ENCODE measurements at places on chromosomes 1 and 21. TPM values are rescaled to one million over a fixed set of nuclear protein-coding genes. Genes with fewer than 3 reads are reported as not detected.

KCNJ9 gene
- total RNA-seq = not detected

GRCh38 chr1:40820251-40820797 lies 36.7 kb downstream of the KCNQ4 start:
- no peak overlapping the region for H3K4me3 ChIP-seq
- peaks cover 17% of the 10 kb centered on the region for H3K4me1 ChIP-seq
- no peak for DNase-seq
- H3K36me3 ChIP-seq = no peaks in the 10 kb centered on the region
- no peaks in the 10 kb centered on the region for H3K27me3 ChIP-seq

HMGCS2 gene
- not detected for total RNA-seq

DNA sequence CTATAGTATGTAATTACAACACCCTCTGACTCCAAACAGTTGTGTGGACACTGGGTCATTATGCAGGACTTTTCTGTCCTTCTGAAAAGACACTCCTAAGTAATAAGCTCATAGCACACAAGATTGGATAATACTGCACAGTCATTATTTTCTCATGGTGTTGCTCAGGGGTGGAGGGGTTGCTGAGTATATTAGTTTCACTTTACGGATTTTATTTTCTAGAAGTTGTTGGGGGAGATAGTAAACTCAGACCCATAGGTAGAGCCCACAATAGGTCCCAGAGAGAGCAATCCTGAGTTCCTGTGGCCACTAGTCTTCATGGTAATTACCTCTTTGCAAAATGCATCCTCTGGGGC lies 53.4 kb downstream of the DUSP10 start:
- DNase-seq = no peak
- H3K4me1 ChIP-seq = no peaks in the 10 kb centered on the region
- no peak overlapping the region for H3K4me3 ChIP-seq
- H3K36me3 ChIP-seq = no peaks in the 10 kb centered on the region
- no peak overlapping the region for H3K27ac ChIP-seq

TNNI3K gene
- 0.40 TPM for total RNA-seq

DNA sequence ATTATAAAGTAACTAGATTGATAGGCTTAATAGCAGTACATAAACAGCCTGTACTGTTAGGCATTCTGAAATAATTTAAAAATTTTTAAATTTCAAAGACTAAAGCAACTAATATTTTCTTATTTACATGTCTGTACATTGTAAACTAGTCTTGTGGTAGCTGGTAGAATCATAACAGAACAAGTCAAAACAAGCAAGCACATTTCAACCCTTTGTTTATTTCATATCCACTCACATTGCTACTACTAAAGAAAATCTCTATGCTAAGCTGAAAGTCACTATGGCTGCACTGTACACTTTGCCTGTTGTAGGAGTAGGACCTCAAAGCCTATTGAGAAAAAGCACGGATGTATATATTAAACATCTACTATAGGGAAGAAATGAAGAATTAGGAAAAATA lies 738.2 kb upstream of the ADGRL4 start:
- H3K4me1 ChIP-seq = no peaks in the 10 kb centered on the region
- no peaks in the 10 kb centered on the region for H3K36me3 ChIP-seq
- H3K27me3 ChIP-seq = no peaks in the 10 kb centered on the region
- no peak for DNase-seq
- no peak overlapping the region for H3K27ac ChIP-seq

GRCh38 chr1:204633665-204634064 lies 51.9 kb downstream of the LRRN2 start:
- H3K4me3 ChIP-seq = no peak overlapping the region
- no peak for DNase-seq
- H3K36me3 ChIP-seq = no peaks in the 10 kb centered on the region

PRKAA2 gene
- total RNA-seq = not detected

- peaks cover 19% of the 10 kb centered on the region for H3K27me3 ChIP-seq
- H3K4me3 ChIP-seq = no peak overlapping the region
- no peak for DNase-seq
These were observed 527.8 kb downstream of the MATN1 start for GRCh38 chr1:30195424-30196134.

Measured in activated naive CD4-positive, alpha-beta T cell treated with anti-CD3 and anti-CD28 coated beads for 36 hours (primary cell).